ENCODE measurements at places on chromosomes 13 and 19. TPM values are rescaled to one million over a fixed set of nuclear protein-coding genes. Genes with fewer than 3 reads are reported as not detected.
A peak's percentile ranks its signal among the peaks of the same experiment; 100 is the strongest.

DNA sequence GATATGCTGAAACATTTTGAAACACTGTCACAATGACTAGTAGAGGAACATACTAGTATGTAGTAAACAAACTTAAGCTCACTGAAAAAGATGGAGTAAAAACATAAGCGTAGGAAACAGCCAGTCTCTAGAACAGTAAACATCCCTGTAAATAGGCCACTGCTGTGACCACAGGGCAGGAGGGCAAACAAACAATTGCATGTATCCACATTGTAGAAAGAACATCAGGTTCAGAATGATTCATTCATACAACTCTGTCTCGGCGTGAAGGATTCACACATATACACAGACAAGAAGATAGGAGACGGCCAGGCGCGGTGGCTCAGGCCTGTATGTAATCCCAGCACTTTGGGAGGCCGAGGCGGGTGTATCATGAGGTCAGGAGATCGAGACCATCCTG lies 390.1 kb downstream of the IRS2 start:
- DNase-seq = no peak

DNA sequence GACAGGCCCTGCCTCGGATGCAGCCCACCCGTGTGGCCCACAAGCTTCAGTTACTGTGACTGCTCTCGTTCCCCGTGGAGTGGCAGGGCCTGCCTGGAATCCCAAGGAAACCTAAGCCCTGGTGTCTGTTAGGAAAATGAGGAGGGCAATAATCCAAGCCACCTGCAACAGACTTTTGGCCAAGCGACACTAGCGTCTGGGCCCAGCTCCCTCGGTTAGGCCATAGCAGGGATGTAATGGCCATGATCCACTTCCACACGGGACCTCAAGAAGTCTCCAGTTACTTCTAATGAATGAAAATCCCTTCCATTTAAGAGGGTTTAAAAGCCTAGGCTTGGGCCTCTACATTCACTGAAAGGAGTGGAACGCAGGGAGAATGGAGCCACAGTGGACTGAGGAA lies 8.9 kb downstream of the ZC3H4 start:
- DNase-seq = no peak

DNA sequence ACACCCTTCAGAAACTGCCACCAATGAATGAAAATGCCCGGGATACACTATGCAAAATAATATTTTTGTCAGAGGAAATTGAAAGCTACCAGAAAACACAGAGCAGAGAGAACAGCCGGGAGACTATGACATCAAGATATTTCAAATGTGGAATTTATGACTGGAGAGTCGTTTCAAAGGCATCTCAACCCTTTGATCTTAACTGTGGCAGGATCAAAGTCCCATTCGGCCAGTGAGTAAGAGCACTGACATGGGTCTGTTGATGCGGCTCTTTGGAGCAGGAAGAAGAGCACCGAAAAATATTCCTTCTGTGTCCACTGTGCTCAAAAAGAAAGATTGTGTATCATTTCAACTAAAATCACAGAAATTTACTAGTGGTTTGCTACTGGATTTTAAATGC lies 201.9 kb downstream of the RFC3 start:
- DNase-seq = no peak

DNA sequence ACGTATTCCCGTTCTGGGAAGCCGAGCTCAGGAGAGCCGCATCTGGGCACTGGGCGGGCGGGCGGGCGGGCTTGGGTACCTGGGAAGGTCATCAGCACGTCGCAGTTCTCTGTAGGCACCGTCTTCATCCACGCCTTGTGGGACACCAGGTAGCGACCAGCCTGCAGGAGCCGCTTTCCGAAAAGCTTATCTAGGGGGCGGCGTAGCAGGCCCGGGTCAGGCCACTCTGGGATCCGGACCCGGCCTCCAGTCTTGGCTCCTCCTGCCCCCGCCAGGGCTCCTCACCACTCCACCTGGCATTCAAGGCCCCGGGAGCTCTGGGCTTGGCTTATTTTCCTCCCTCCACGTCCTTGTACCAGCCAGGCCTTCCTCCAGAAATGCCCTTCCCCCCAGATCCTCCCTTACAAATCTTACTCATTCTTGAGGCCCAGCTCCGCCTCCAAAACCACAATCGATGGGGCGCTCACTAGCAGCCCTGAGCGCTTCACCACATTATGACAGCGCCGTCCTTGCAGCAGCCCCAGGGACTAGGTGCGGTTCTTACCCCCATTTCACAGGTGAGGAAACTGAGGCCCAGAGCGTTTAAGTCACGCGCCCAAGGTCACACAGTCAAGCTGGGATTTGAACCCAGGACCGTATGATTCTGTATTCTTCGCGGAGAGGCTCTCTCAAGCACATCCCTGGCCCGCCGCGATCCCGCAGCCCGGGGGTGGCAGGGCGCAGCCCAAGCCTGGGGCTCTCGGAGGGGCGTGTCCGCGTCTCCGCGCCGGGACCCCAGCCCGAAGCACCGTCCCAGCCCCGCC lies 843 bp downstream of the ANO8 start:
- peak; percentile 47 for DNase-seq

DNA sequence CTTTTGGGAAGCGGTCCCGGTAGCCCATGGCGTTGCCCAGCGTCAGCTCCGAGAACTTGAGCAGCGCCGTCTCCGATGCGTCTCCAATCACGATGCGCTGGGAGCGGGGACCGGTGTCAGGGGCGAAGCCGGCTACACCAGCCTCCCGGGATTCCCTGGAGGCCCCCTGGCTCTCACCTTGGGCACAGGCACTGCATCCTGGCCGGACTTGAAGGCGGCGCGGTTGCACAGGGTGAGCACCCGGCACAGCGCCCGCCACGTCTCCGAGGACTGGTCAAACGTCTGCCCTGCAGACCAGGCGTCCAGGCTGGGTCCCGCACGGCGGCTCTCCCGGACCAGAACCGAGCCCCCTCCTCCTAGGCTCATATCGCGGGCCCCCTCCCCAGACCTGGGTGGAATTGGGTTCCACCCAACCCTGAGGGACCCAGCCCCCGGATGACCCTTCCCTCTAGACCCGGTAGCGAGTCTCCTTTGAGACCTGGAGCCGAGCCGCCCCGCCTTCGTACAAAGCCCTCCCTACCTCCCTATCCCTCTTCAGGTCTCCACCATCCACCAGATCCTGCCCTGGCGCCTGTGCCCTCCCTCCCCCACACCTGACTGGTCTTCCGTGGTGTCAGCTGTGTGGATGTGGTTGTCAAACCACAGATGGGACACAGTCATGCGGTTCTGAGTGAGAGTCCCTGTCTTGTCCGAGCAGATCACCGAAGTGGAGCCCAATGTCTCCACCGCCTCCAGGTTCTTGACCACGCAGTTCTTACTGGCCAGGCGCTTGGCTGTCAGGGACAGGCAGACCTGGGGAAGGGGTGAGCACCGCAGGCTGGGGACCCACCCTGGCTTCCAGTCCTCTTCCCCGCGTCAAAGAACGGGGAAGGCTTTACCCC lies 4.8 kb downstream of the ATP4A start:
- DNase-seq = no peak

PRTN3 gene
- not detected for total RNA-seq

KL gene
- total RNA-seq = not detected

All from OCI-LY7 (cell line).